Esophagus squamous epithelium (tissue), 5 donors: ENCODE measurements at places on chromosomes 5 and 9.

GRCh38 chr5:158326256-158326655, 467.3 kb upstream of the CLINT1 start:
- no peak for DNase-seq

- DNase-seq = no peak
These were observed 7.7 kb downstream of the RASGEF1C start for GRCh38 chr5:180201051-180201987.

GRCh38 chr9:126148994-126149393, 177.6 kb upstream of the MVB12B start:
- no peak for DNase-seq

DNA sequence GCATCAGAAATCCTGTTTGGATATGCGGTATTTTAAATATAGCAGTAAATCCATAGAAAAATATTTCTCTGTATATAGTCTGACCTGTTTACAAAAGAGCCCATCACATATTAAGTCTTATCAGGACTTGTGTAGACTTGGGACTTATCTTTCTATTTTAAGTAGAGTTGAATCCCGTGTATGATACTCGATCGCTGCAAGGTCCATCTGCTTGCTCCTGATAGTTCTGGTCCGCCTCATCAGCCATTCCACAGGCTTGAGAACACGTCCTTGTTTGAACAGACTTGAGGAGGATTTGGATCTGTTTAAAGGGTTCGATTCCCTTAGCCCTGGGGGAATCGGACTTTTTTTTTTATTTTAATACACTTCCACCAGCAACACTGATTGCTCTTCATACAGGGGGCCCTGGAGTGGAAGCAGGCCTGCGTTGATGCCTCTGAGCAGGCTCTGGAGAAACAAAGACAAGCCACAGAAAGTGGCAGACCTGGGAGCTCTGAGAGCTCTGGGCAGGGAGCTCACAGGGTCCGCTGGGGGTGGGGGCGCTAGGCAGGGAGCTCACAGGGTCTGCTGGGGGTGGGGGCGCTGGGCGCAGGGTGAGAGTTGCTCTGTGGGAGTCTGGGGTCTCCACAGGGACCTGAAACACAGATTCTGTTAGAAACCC, 112.2 kb downstream of the MVB12B start:
- DNase-seq = no peak

GRCh38 chr5:83549076-83549475, 77.5 kb downstream of the VCAN start:
- no peak for DNase-seq

- no peak for DNase-seq
These were observed 210.7 kb upstream of the CDH10 start for GRCh38 chr5:24855485-24855884.
